Activated CD4-positive, alpha-beta T cell treated with anti-CD3 and anti-CD28 coated beads for 1 hour (primary cell): ENCODE measurements at places on chromosomes 6 and 20.

GRCh38 chr6:87588756-87589407, 905 bp downstream of the RARS2 start:
- no peak for DNase-seq

DNA sequence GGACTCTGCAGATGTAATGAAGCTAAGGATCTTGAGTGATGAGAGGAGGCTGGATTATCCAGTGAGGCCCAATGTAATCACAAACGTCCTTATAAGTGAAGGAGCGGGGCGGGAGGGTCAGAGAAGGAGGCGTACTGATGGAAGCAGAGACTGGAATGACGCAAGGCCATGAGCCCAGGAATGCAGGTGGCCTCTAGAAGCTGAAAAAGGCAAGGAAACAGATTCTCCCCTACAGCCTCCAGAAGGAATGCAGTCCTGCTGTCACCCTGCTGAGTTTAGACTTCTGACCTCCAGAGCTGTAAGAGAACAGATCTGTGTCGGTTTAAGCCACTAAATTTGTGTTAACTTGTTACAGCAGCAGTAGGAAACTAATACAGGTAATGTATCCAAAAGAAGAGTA, 227.9 kb downstream of the PTPRT start:
- no peak for DNase-seq

DNA sequence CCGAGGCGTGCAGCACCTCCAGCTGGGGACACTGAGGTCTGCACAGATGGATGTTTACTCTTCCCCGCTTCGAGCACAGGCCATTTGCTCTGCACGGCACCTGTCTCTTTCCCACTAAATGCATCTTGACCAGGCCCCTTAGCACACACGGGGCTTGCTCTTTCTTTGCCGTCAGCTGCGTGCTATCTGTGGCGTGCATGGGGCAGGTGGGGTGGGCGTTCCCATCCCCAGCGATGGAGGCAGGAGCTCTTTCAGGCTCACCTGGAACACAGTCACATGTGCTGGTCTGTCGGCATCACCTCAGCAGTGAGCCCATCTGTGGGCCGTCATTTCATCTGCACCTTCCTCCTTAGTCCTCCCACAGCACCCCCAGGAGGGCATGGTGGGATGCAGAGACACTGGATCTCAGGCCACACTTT, 35.1 kb downstream of the RBM38 start:
- DNase-seq = no peak

- DNase-seq = no peak
These were observed 36.6 kb downstream of the PTPN1 start for GRCh38 chr20:50546729-50547314.

GRCh38 chr6:8645212-8645611, 209.9 kb upstream of the SLC35B3 start:
- no peak for DNase-seq

- DNase-seq = peak; percentile 20
These were observed 938 bp downstream of the WRNIP1 start for GRCh38 chr6:2765896-2766766.

GRCh38 chr6:120894077-120894476, 440.2 kb downstream of the TBC1D32 start:
- DNase-seq = no peak

GRCh38 chr6:21469213-21469612, 124.3 kb upstream of the SOX4 start:
- DNase-seq = no peak
